ENCODE measurements at places on chromosomes 13 and 19.

- no peak for DNase-seq
Observed at GRCh38 chr19:43848821-43849220, 21.7 kb downstream of the ZNF283 start.

- no peak for DNase-seq
Observed at GRCh38 chr13:32317716-32318465, 2.6 kb downstream of the BRCA2 start.

- DNase-seq = no peak
Observed at GRCh38 chr13:97234236-97234635, 12.1 kb downstream of the MBNL2 start.

DNA sequence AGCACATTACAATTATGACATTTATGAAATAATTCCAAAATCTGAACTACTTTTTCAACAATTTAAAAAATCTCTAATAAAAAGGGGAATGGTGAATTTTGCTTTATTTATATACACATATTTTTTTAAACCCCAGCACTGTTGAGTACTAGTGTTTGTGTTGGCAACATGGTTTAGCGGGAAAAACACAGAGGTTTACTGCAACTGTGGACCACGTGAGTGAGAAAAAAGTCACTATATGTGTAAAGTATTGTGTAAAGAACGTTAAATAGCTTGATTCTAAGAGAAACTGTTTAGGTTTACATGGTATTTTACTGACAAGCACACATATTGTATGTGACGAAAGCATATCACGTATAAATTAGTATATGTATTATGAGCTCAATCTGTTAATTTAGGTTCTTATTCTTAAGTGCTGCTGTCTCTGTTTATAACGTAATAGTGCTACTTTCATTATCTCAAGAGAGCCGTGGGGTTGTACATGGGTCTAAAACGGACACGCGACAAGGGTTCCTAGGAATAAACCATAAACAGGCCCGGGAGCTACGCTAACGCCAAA is 617 bp downstream of the SKA3 start:
- no peak for DNase-seq

DNA sequence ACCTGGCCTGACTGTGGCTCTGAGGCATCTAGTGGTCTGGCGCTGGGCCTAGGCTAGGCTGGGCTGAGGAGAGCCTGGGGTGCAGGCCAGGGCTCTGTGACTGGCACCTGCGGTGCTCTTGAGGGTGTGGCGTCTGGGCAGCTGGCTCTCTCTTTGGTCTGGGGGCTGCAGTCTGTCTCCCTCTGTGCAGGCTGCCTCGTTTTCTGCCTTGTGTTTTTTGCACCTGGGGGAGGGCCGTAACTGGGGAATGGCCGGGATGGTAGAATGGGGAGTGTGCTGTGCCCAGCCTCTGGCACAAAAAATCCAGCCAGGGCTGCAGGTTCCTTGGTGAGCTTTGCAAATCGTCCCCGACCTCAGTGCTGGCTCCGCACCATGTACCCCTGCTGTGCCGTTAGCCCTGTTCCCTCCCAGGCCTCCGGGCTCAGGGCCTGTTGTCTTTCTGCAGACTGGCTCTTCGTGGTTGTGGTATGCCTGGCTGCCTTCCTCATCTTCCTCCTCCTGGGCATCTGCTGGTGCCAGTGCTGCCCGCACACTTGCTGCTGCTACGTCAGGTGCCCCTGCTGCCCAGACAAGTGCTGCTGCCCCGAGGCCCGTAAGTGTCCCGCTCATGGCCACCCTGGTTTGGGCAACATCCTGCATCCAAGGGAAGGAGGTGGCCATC is 6.5 kb upstream of the USF2 start:
- DNase-seq = no peak

DNA sequence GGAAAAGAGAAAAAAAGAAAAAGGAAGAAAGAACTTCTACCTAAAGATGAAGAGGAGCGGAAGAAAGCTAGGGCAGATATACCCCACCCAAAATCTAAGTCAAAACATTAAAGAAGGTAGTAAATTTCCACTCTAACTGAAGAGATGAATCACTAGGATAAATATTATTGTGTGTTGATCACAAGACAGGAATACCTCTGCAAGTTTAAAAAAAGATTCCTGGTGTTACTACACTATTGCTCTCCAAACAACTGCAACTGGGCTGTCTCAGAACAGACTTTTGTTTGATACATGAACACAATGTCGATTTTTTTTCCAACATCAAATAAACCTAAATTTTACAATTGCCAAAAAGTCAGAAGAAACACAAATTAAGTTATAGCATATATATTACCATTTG is 6.8 kb downstream of the HSPH1 start:
- no peak for DNase-seq

DNA sequence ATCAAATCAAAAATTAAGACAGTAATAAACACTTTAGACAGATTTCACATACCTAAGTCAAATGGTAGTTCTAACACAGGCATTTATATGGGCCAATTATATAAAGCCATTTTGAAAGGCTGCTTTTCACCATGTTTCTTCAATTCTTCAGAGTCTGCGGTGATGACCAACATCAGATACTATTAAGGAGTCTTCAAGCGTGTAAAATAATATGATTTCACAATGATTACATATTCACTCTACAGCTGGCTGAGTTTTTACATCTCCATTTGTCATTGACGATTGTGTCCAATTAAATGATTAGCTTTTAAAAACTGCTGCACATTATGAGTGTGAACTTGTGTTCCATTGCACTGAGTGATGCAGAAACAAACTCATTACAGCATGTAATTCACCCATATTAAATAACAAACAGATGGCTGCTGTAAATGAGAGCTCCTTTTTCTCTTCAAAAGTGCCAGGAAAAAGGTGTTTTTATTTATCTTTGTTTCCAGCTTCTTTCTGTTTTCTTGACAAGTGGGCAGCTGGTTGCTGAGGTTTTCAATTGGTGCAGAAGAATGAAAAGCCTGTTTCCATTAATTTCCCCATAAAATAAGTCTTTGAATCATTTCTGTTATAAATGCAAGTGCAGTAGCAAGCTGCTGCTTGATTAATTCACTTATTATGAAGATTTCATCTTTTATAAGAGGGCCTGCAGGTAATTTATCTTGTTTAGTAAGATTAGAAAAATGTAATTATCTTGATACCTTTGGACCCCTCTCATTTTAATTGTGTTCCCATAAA is 676.1 kb upstream of the KLHL1 start:
- no peak for DNase-seq

DNA sequence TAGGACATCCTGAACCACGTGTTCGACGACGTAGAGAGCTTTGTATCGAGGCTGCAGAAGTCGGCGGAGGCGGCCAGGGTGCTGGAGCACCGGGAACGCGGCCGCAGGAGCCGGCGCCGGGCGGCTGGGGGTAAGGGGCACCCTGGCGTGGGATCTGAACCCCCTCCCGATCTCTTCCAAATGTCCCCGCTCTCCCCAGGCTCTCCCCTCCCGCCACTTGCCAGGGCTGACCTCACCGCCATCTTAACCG is 6.0 kb downstream of the EPS8L1 start:
- no peak for DNase-seq

DNA sequence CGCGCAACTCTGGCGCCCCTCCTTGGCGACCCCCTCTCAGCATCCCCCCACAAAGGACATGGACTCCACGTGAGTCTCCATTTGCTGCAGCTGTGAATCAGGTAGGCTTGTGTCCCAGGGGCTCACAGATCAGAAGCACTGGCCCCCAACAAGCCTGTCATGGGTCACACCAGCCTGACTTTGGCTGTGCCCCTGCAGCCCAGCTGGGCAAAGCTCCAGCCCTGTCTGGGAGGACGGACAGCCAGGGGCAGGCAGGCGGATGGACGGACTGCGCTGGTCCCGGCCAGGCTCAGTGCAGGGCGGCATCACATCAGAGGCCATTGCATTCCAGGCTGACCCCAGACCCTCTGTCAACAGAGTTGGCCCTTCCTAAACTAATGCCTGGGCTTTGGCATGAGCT is 28.4 kb upstream of the ISYNA1 start:
- no peak for DNase-seq

DNA sequence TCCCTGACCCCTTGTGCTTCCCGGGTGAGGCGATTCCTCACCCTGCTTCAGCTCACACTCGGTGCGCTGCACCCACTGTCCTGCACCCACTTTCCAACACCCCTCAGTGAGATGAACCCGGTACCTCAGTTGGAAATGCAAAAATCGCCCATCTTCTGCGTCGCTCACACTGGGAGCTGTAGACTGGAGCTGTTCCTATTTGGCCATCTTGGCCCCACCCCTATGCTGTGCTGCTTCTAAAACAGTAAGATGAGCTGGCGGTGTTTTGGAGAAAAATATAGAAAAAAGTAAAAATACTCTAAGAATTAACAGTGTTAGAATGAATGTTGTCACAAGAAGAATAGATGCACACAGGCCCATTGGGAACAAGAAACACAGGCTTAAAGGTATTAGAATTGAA is 92.5 kb downstream of the ITGBL1 start:
- no peak for DNase-seq

DNA sequence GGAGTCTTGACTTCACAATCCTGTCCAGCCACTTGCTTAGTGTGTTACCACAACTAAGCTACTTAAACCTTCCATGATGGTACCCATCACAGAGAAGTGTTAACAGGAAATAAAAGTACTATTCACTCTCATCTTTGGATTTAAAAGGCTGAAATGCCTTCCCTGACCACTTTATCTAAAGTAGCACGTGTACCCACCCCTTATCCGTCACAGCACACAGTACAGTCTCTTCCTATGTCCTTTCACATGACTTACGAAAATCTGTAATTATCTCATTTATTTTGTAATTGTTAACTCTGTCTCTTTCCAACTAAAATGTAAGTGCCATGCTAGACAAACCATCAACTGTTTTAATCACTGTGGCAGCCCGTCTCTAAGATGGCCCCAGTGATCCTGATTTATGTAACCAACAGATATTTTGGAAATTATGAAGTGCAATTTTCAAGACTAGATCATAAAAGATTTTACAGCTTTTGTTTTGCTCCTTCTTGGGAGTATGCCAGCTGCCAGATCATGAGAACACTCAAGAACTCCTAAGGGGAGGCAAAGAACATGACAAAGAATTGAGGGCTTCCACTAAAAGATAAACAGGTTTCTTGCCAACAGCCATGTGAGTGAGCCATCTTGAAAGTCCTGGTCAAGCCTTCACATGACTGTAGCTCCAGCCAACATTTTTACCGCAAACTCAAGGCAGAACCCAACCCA is 44.9 kb downstream of the DIAPH3 start:
- DNase-seq = no peak

- DNase-seq = no peak
Observed at GRCh38 chr19:57559008-57559403, 657 bp downstream of the ZNF550 start.

DNA sequence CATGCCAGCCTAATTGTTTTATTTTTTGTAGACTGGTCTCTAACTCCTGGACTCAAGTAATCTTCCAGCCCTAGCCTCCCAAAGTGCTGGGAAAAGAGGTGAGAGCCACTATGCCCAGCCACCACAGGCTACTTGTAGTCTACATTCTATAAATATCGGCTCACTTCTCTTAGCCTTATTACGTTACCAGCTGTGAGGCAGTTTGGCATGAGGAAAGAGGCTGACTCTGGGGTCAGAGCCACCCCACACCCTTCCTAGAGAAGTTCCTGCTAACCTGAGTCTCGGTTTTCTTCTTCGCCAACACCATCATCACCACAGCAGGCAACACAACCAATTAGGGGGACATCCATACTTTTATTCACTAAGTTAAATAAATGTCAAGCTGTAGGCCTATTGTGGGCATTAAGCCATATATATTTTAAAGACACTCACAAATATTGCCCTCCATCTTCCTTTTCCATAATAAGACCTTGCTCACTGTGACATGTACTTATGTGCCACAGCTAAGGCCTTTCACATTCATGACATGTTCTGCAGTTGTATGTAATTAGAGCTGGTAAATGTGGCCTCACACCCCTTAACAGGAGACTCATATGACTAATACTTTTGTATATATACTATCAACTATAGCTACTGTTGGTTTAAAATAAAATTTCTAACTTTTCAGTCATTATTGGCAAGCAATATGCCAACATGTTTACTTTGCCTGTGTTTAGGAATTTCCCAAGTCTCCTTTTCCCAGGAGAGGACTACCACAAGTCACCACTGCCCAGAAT is 5.7 kb downstream of the SLC25A30 start:
- no peak for DNase-seq

DNA sequence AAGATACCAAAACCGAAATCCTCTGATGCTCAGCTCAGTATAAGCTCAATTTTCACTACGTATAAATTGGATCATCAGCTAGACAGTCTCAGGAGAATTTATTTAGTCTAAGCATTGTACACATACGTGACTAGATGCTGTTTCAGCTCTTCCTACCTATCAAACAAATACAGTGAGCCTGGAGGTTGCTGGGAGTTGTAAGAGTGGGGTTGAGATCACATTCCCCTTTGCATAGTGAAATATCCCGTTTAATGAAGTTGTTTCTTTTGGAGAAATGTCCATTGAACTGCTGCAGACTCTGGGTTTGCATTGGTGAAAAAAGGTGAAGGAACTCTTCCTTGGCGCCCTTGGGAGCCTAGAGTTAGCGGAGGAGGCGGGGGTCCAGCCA is 68.9 kb upstream of the GJB6 start:
- DNase-seq = no peak

DNA sequence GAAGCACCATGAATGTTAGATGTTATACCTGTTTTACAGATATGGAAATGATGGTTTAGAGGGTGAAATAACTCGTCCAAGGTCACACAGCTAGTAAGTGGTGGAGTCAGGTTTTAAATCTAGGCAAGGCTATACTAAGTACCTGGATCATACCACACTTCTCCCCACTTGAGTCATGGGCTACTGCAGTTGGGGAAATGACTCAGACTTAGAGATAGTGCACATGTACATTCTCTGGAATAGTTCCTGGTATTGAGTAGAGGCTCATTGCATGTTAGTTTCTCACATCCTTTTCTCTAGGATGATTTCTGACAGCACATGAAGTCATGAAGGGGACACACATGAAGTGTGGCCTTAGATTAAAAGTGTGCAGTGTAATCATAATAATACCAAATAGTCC is 76.2 kb upstream of the TNFSF11 start:
- no peak for DNase-seq

- DNase-seq = peak; percentile 91
Observed at GRCh38 chr19:45376045-45376724, 5.8 kb upstream of the ERCC2 start.

GRCh38 chr19:18667531-18668251 is 15.8 kb upstream of the CRTC1 start:
- no peak for DNase-seq

GRCh38 chr19:2503521-2504109 is 27.7 kb downstream of the GADD45B start:
- no peak for DNase-seq

DNA sequence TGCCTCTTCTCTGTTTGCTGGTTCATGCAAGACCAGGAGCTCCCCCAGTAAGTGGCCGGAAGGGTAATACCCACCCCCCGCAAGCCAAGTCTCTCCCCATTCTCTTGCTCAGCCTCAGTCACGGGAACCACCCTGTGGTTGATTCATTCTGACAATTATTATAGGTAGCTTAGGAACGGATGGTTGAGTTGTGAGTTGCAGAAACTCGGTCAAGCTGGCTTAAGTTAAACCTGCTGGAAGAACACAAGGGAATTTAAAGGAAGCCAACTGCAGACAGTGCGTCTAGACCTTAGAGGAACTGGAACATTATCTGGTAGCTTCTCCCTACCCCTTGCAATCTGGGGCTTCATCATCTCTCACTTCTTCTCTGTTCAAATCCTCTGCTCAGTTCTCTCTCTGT is 8.9 kb downstream of the FPR1 start:
- DNase-seq = peak; percentile 57
